ENCODE measurements at places on chromosomes 1 and 21.

- DNase-seq = no peak
These were observed 59.1 kb downstream of the USP24 start for GRCh38 chr1:55156093-55156492.

- DNase-seq = no peak
These were observed 4.0 kb downstream of the EPS8L3 start for GRCh38 chr1:109759513-109760334.

GRCh38 chr1:89355056-89355455 is 8.8 kb upstream of the GBP6 start:
- no peak for DNase-seq

DNA sequence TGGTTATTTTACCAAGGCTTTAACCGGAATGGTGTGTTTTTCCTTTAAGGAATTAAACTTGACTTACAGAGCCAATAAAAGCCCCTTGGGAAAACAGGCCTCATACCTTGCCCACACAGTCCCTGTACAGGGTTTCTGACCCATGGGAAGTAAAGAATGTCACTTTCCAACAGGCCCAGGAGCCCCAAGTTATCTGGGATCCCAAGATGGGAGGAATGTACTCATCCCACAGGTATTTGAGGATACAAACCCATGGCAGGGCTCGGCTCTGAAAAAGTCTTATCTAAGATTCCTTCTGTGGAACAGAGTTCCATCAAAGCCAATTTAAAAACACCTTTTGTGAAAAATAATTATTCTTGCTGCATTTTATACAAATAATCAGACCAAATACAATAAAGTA is 15.3 kb upstream of the COX20 start:
- DNase-seq = no peak

- no peak for DNase-seq
These were observed 24.0 kb upstream of the ABL2 start for GRCh38 chr1:179253286-179253972.

Measured in anterior cingulate cortex (tissue), 58 donors.